ENCODE measurements at places on chromosomes 6 and 20. TPM values are rescaled to one million over a fixed set of nuclear protein-coding genes. Genes with fewer than 3 reads are reported as not detected.

The TXLNB gene
- 0.36 TPM for total RNA-seq

The KIAA1755 gene
- total RNA-seq = 4.9 TPM

The MAFB gene
- 42.8 TPM for total RNA-seq

- DNase-seq = peak; percentile 61
These were observed 208.2 kb downstream of the THBS2 start for GRCh38 chr6:169045486-169045885.

- peak; percentile 23 for DNase-seq
These were observed 25.6 kb downstream of the NFYA start for GRCh38 chr6:41098366-41098765.

DNA sequence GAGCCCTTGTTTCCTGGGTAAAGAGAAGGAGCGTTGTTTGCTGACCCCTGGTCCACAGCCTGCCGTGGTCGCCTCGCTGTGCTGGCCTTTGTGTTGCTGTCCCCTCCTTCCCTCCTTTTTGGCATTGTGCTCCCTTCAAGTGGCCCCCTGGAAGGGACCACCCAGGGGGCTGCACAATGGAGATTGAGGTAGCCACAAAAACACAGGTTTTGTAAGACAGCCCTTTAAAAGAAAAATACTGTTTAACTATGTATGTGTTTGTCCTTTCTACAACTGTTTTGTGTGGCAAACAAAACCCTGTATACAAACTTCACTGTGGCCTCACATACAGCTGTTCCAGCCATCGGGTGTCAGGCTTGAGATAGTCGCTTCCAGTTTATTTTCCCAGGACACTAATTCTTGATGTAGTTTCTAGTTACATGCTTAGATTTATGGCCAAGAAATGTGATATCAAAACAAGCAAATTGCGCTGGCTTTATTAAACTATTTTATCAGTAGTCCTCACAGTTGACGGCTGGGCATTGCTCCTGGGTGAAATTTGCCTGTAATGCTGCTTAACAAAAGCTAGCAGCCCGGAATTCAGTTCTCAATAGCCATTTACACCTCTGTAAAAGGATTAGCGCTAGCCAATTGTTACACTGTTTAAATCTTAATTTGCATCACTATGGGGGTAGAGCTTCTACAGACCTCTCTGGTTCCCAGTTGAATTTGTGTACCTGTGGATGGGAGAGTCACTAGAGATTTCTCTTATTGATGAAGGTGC is 64.1 kb downstream of the KIZ start:
- no peak for DNase-seq

DNA sequence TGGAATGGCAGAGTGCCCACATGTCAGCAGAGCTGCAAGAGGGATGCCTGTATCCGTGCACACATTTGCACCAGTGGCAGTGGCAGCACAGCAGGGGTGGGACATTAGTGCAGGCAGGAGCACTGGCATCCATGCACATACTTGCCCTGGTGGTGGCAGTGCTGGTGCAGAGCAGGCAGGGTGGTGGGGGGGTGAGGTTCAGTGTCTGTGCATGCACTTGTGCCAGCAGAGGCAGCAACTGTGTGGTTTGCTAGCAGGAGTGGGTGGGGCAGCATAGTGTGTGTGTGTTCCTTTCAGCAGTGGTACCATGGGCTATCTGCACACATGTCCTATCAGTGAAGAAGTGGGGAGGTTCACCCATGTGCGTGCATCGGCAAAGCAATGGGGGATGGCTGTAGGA is 151.6 kb downstream of the EPM2A start:
- DNase-seq = no peak

DNA sequence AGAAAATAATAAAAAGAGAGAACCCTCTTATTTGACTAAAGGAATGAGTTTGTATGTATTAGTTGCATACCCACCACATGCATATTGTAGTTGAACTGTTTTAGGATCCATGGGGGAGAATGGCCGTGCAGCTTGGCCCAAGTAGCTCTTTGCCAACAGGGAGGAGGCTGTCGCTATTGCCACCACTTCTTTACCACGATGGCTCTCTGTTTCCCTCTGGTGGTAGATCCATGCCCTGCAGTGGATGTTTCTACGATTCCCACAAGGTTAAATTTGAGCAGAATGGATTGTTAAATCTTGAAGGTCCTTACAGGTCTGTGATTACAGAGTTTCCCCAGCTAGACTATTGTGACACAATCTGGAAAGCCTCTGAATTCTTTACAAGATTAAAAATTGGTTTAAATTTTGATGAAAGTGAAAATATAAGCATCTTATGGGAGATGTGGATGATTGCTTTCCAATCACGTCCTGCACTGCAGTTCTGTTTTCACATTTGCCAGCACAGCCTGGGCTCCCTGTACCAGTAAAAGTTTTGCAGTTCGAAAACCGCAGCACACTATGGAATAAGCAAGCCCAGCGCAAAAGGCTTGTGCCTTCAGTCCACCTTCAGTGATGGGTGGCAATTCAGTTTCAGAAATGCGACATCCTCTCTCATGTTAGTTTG is 34.4 kb upstream of the FNDC1 start:
- peak; percentile 65 for DNase-seq

Measured in fibroblast of the aortic adventitia (primary cell).